ENCODE measurements at places on chromosomes 6 and 20. TPM values are rescaled to one million over a fixed set of nuclear protein-coding genes. Genes with fewer than 3 reads are reported as not detected.

SLC52A3 gene
- 0.67 TPM for total RNA-seq

RSPO3 gene
- 0.63 TPM for total RNA-seq

APOM gene
- total RNA-seq: 0.74 TPM

BPIFB1 gene
- 0.32 TPM for total RNA-seq

ABHD16B gene
- not detected for total RNA-seq

NTSR1 gene
- total RNA-seq: not detected

GSTA2 gene
- 47.6 TPM for total RNA-seq

SALL4 gene
- total RNA-seq: 2.4 TPM

DNA sequence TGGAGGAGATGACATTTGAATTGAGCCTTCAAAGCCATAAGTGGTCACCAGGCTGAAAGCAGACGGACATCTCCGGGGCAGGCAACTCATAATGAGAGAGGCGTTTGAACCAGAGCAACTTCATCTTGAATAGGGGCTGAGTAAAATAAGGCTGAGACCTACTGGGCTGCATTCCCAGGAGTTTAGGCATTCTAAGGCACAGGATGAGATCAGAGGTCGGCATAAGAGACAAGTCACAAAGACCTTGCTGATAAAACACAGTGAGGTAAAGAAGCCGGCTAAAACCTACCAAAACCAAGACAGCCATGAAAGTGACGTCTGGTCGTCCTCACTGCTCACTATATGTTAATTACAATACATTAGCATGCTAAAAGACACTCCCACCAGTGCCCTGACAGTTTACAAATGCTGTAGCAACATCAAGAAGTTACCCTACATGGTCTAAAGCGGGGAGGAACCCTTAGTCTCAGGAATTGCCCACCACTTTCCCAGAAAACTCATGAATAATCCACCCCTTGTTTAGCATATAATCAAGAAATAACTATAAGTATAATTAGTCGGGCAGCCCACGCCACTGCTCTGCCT is 194.7 kb upstream of the SOX4 start:
- DNase-seq: no peak
- H3K27me3 ChIP-seq: no peaks in the 10 kb centered on the region
- H3K27ac ChIP-seq: no peak overlapping the region
- H3K36me3 ChIP-seq: no peaks in the 10 kb centered on the region
- H3K4me3 ChIP-seq: no peak overlapping the region
- H3K4me1 ChIP-seq: no peaks in the 10 kb centered on the region

GRCh38 chr6:121999456-122000065 is 399.9 kb upstream of the HSF2 start:
- no peak overlapping the region for H3K27ac ChIP-seq
- H3K4me3 ChIP-seq: no peak overlapping the region
- H3K27me3 ChIP-seq: no peaks in the 10 kb centered on the region
- no peaks in the 10 kb centered on the region for H3K36me3 ChIP-seq

GRCh38 chr6:44341095-44341890 is 1.2 kb upstream of the SPATS1 start:
- no peaks in the 10 kb centered on the region for H3K36me3 ChIP-seq
- H3K4me3 ChIP-seq: no peak overlapping the region
- H3K4me1 ChIP-seq: no peaks in the 10 kb centered on the region
- DNase-seq: no peak
- no peak overlapping the region for H3K27ac ChIP-seq
- no peaks in the 10 kb centered on the region for H3K27me3 ChIP-seq

DNA sequence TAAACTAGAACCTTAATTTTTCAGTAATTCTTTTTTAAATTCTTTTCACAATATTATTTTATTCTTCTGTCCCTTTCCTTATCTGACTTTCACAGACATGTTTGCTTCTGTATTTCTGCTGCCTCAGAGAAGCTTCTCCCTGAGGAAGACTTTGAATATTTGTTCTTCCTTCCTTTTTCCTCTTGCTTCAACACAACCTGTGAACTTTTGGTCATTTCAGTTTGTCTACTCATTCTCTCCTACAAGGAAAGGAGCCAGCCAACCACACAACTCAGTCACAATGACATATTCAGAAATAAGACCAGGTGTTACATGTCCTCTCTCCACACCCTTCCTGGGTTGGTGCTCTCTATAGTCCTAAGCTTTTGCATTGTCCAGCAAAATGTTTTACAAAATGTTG is 310.4 kb downstream of the TFAP2B start:
- H3K4me1 ChIP-seq: no peaks in the 10 kb centered on the region
- H3K4me3 ChIP-seq: no peak overlapping the region
- H3K36me3 ChIP-seq: no peaks in the 10 kb centered on the region

GRCh38 chr6:52328303-52328662 is 33.7 kb upstream of the PAQR8 start:
- H3K27me3 ChIP-seq: no peaks in the 10 kb centered on the region
- DNase-seq: no peak
- H3K27ac ChIP-seq: no peak overlapping the region
- no peaks in the 10 kb centered on the region for H3K36me3 ChIP-seq

DNA sequence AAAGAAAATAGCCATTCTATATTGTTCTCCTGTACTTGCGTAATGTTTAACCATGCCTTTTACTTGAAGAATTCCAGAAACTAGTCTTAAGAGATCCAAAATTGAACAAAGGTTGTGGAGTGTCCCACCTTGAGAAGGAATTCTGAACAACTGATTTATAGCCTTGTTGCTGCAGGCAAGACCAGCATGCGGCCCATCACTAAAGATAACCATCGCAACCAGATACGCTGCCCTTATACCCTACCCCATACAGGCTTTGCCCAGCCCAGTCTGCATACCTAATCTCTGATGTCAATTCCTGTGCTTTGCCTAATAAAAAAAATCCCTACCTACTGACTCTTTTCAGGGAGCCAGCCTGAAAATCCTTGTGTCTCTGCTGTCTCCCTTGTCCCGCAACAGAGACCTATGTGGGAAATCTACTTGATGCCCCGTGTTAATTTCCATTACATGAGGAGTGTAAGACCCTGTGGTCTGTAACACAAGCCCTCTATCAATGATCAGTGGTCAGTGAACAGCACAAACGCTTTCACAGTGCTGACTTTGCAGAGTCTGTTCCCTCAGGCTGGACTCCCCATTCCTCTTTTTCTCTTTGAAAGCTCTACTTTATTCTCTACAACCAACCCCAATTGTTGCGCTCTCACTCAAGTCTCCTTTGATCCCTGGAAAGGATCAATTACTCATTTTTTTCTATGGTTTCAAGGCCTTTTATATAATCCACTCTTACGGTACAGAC is 125.7 kb upstream of the BTBD3 start:
- H3K27me3 ChIP-seq: no peaks in the 10 kb centered on the region
- H3K36me3 ChIP-seq: no peaks in the 10 kb centered on the region
- H3K4me3 ChIP-seq: no peak overlapping the region
- no peaks in the 10 kb centered on the region for H3K4me1 ChIP-seq
- no peak for DNase-seq

GRCh38 chr20:48003021-48003420 is 217.7 kb upstream of the SULF2 start:
- H3K4me1 ChIP-seq: no peaks in the 10 kb centered on the region
- H3K4me3 ChIP-seq: no peak overlapping the region
- no peaks in the 10 kb centered on the region for H3K36me3 ChIP-seq
- DNase-seq: no peak

All from pancreas (tissue), 10 donors.